NCI-H2081 (cell line): ENCODE measurements at places on chromosomes 7 and 10.

DNA sequence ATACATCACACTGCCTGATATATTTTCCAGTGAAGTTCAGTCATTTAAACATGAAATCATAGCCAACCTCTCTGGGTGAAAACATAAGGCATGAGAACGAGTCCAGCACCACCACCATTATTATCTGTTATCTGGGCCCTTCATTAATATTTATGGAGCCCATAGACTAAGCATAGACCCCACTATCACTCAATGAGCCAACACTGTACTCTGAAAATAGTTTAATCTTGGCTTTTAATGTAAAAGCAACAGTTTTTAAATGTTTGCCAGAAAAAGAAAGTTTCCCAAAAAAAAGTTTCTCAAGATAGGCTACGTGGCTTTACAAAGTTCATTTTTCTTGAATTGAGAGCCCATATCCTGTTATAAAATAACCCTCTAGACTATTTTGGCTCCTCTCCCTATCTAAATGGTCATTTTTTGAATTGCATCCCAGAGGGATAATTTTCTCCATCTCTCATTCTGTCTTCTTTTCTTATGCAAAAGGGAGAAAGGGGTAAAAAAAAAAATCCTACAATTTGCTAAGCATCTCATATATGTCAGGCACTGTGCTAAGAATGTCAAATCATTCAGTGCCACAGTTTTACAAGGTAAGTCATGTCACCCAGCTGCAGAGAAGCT lies 66.1 kb downstream of the FZD1 start:
- DNase-seq, result no peak

DNA sequence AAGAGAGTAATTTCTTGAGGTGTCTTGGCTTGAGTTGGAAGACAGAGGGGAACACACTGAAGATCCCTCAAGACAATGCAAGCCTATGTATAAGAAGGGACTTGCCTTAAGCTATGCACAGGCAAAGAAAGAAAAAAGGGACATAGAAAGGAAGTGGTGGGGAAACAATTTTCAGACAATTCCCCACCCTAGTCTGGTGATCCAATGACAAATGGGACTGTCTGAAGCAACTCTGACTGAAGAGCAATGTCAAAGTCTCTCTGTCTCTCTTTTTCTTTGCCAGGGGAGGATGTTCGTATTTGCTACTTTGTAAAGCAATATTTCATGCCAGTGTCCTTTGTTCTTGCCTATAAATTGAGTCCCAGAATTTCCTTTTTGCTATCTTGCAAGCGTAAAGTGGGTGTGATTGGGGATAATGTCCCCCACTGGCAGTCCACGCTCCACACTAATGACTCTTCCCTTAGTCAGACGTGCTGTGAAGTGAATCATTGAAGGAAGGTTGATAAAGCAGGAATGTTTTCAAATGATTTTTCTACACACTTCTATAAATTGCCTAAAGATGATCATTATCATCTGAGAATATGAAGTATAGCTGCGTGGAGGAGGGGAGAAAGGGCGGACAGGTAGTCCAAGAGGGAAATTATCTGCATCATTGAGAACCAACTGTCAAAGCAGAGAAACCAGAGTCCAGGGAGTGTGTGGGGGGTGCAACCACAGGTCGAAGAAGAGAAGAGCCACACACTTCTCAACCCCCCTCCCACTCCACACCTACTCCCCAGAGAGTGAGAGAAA lies 243.8 kb upstream of the ETV1 start:
- no peak for DNase-seq

DNA sequence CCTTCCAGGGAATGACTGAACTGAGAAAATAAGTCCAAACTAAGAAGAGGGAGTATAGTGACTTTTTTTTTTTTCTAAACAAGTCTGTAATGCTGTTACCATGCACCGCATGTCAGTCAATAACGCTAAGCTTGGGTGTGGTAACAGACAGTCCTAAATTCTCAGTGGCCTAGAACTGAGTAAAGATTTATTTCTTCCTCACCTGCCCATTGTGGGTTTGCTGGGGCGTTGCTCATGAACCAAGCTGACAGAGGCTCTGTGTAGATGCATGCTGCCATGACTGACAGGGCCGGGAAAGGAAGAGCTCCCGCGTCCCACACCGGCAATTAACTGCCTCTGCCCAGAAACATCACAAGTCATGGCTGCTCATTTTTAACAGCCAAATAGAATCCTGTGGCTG lies 25.5 kb upstream of the PRKG1 start:
- DNase-seq, result no peak

- DNase-seq, result no peak
These were observed 175.6 kb upstream of the BMPER start for GRCh38 chr7:33729726-33730125.

DNA sequence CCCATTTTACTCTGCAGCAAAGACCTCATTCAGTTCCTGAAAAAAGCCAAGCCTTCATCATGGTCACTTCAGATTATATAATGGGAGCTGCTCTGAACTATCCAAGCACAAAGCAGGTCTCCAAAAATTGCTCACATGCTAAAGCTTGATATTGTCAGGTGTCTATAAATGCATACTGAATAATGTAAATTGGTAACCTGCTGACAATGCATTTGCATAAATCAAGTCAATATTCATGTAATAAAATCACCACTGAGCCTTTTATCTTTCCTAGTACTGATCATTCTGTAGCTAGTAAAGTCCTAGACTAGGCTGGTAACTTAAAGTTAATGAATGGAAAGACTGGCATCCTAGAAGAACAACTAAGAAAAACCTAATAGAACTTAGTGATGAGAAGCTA lies 188.3 kb downstream of the IMMP2L start:
- DNase-seq, result no peak

DNA sequence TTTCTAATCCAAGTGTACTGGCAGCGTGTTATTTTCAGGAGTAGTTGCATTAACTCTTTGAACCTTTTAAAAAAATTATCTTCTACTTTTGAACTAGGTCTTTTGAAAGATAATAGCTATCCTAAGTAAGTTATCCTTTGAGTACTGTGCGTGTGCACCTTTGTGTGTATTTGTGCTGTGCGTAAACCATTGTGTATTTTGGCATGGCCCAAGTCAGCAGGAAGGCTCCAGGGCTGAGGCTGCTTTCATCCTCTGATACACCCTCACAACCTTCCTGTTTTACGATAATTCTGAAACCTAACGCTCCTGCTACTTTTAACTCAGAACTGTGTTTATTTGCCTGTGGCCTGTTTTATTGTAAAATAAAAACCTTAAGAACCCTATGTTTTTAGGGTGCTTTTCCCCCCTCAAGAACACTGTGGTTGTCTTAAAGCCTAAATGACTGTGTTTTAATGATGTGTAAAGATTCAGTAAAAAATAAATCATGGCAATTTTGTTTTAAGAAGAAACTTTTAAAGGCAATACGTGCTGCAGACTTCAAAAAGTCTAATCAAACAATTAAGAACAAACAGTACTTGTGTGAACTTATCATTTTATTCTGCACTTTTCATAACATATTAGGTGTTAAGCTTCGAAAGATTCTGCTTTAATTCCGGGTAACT lies 57.5 kb downstream of the HDAC9 start:
- DNase-seq, result peak; percentile 75

GRCh38 chr7:24336461-24336860 lies 52.5 kb downstream of the NPY start:
- no peak for DNase-seq

DNA sequence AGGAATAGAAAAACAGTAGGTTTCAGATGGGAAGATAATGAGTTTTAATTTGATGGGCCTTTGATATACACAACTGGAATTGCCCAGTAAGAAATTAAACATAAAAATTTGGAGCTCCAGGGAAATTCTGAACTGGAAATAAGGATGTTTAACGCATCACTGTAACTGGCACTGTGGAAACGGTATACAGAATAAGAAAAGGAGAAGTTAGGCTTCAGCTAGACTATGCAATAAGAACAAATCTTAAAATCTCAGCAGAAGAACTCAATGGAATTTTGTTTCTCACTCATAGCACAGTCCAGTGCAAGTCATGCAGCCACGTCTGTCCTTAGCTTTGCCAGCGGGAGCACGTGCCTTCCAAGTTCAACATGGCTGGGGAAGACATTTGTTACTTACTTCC lies 52.9 kb upstream of the FGL2 start:
- DNase-seq, result no peak

DNA sequence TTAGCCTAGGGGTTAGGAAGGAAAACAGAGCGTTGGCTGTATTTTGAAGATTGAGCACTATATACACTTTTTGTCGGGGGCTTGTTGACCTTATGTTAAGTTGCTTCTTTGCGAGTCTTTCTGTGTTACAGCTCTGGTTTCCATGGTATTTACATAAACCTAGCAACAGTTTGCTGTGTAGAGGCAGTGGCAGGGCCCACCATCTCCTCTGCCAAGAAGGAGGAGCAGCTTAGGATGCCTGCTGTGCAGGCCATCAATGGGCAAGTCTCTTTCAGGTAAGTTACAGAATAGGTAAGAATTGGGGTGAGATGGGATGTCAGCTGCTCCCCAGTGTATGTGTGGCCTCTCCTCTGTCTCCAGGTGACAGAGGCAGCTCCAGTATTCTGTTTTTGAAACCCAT lies 485.5 kb downstream of the LRMDA start:
- DNase-seq, result no peak

DNA sequence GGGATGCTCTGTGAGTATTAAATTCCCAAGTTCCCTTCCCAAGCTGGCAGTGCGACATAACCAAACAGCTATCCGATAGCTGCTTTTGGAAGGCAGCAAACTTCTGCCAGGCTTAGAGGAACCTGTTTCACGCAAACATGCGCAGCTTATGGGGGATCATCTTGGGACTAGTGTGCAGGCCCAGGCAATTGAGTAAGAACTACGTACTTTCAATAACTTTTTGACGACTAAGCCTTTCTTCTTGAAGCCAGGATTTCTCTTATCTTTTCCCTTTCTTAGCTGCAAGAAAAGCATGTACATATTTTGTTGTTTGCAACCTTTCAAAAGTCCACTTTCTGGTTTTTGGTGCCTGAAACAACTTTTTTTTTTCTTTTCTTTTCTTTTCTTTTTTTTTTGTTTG lies 28.7 kb upstream of the SEPHS1 start:
- DNase-seq, result no peak

DNA sequence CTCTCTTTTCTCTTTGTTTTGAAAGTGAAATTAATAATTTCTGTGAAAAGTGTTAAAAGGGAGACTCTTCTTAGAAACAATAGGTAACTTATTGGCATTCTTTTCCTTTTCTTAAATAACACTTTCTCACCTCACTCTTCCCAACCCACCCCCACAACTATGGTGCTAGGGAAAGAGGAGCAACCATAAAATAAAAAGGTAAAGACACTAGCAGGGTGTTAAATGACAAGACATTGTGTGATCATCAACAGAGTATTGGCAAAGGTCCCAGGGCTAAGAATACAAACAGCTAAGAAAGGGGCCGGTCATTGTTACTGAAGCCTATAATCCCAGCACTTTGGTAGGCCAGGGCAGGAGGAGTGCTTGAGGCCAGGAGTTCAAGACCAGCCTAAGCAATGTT lies 183.7 kb downstream of the NEBL start:
- DNase-seq, result no peak

GRCh38 chr10:5889624-5890451 lies at the start of the genes ANKRD16 and FBH1:
Gene ANKRD16, minus strand, starts transcription at chr10:5889893. Its CDS starts 539 bp downstream, at chr10:5889354.
Gene FBH1, plus strand, starts transcription at chr10:5890243. Its CDS starts 103 bp downstream, at chr10:5890346.
- DNase-seq, result peak; percentile 95

DNA sequence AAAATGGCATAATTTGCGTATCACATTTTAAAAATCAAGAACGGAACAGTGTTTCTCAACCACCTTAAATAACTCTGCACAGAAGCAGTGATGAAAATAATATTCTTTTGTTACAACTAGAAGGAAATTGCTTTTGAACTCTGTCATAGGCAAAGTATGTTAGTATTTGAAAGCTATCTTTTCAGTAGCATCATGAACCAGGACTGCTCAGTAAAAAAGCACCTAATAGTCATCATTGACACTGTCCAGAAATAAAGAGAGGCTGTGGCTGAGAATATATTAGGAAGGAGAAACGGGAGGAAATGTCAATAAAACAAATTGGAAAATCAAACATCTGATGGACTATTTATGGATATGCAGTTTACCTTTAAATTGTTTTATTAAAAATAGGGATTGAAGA lies 237.2 kb upstream of the AKR1E2 start:
- DNase-seq, result no peak

- no peak for DNase-seq
These were observed 40.4 kb downstream of the CNNM1 start for GRCh38 chr10:99369551-99369950.

GRCh38 chr7:82745117-82745516 lies 301.5 kb upstream of the CACNA2D1 start:
- DNase-seq, result no peak

DNA sequence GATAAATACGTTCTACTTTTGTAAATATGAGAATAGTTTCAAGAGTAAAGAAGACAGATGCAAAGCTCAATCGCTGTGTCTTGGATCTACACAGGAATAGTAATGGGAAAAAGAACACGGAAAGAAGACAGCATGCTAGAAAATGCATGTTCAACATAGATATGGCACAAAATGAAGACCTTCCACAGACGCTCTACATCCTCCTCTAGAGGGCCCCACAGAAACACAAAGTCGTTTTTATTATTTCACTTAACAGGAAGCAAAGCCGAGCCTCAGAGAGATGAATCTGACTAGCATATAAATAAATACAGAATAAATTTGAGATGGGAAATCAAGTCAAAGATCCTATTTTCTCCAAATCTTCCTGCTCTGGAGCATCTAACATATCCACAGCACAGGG lies 292.6 kb downstream of the PARD3 start:
- peak; percentile 74 for DNase-seq

GRCh38 chr7:105924945-105925344 lies 38.1 kb upstream of the CDHR3 start:
- DNase-seq, result no peak

- DNase-seq, result no peak
These were observed 41.1 kb upstream of the IL15RA start for GRCh38 chr10:6018422-6018821.

DNA sequence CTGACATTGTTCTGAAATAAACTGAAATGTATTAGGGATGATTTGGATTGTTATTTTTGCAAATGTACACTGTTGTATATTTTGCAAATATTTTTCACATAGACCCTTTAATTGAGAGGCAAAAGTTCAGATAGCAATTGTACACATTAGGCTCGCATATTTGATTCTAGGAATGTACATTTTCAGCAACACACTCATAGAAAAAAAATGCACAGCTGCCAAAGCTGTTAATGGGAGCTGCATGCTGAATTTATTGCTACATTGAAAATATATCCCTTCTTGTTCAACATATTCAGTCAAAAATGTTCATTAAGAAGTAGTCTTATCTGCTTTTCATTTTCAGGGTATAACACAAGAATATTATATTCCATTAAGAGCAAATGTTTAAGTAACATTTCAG lies 512.9 kb downstream of the ATRNL1 start:
- DNase-seq, result no peak

GRCh38 chr7:28986765-28987110 lies 28.6 kb upstream of the TRIL start:
- DNase-seq, result no peak

GRCh38 chr10:34697351-34698247 lies 117.5 kb downstream of the PARD3 start:
- DNase-seq, result no peak

GRCh38 chr7:48813472-48813871 lies 110.9 kb upstream of the CDC14C start:
- DNase-seq, result no peak

- peak; percentile 26 for DNase-seq
These were observed 86.0 kb downstream of the FANK1 start for GRCh38 chr10:125982260-125982948.

GRCh38 chr7:156174428-156174827 lies 362.2 kb upstream of the SHH start:
- no peak for DNase-seq
